Stimulated activated CD8-positive, alpha-beta memory T cell treated with anti-CD3 and anti-CD28 coated beads, Interleukin-15, amount 100 ng/mL, for 4 hours (primary cell): ENCODE measurements at places on chromosomes 11 and 22.

GRCh38 chr11:2533587-2534133 lies 88.9 kb downstream of the KCNQ1 start:
- DNase-seq, result no peak

- DNase-seq, result no peak
Measured at GRCh38 chr11:31050061-31050765, 319.3 kb downstream of the DCDC1 start.

- no peak for DNase-seq
Measured at GRCh38 chr11:109076870-109077269, 345.1 kb upstream of the C11orf87 start.

GRCh38 chr11:72683782-72684200 lies 9.6 kb upstream of the PDE2A start:
- peak; percentile 27 for DNase-seq

- DNase-seq, result no peak
Measured at GRCh38 chr11:83205608-83206185, 12.2 kb downstream of the ANKRD42 start.

GRCh38 chr11:59754494-59754858 lies 700 bp upstream of the STX3 start:
- no peak for DNase-seq

DNA sequence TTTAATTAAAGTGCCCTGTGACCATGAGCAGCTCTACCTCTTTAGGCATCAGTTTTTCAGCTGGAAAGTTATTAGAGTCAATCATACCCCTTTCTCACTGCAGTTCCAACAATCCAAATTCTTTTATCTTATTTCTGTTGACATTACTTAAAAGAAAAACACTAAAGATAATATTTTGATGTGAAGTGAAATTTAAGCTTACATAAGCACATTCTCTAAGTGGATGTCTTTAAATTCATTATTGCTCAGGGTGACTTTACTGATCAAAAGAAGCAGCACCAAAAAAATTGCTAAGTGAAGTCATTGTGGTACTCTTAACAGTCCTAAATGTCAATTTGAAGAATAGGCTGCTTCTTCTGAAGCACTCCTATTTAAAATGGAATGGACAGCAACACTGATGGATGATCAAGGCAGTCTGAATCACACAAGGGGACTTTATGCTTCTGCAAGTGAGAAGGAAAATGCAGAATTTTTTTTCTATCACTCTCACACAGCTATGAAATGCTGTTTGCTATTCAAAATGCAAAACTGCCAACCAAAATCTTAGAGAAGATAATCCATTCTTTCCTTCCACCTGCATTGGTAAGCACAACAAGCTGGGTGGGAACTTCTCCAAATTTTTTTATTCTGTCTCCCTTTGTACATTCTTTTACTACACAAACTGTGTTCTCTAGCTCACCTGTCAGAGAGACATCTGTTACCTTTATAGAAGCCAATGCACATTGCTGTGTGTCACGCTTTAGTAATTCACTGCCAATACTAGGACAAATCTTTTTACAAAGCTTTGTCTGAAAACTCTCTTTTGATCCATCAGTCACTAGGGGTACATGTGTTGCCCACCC lies 179.9 kb downstream of the GRIA4 start:
- no peak for DNase-seq

DNA sequence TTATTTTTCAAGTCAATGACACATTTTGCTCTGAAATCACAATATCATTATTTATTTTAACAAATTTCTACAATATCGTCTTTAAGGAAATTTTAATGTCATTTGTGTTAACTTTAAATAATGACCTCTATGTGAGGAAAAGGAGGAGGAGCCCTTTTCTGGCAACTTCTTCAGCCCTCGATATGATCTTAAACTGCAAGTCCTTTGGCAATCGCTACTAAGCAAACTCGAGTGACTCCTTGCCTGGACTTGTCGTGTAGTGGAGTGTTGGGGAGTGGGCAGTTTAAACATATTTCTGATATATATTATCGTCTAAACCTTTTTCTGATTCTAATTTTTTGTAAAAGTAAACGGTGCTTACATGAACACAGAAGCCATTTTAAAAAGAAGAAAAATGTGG lies 16.7 kb downstream of the ETS1 start:
- no peak for DNase-seq

GRCh38 chr11:85682330-85683305 lies 3.4 kb downstream of the CCDC89 start:
- DNase-seq, result peak; percentile 34

DNA sequence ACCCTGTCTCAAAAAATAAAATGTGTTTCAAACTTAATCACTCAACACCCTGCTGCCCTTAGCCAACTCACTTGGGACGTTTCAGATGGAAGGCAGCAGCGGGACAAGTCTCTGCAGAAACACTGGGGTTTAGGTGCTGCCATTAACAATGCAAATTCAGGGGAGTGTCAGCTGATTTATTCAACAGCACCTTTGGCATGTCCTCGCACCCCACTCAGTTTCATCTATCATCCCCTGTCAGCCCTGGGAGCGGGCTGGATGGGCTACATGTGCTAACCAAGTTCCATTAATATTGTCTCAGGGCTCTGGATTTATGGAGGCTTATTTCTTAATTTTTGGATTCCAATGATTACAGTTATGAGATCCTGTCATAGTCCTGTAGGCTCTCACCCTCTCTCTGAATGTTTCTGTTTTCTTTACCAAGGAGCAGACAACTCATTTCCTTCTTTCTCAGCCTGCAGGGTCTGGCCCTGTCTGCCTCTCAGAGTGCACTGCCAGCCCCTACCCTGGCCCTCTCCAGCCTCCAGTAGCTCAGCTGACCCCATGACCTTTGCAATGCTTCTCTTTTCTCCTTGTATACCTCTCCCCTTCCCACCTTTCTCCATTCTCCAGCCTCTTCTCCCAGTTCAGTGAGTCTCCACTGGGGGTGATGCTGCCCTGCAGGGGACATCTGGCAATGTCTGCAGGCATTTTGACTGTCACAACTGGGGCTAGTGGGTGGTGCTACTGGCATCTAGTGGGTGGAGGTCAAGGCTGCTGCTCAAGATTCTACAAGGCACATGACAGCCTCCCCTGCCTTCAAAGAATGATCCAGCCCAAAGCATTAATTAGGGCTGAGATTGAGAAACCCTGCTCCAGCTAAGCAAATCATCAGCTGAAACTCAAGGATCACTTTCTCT lies 79.0 kb downstream of the APIP start:
- no peak for DNase-seq

DNA sequence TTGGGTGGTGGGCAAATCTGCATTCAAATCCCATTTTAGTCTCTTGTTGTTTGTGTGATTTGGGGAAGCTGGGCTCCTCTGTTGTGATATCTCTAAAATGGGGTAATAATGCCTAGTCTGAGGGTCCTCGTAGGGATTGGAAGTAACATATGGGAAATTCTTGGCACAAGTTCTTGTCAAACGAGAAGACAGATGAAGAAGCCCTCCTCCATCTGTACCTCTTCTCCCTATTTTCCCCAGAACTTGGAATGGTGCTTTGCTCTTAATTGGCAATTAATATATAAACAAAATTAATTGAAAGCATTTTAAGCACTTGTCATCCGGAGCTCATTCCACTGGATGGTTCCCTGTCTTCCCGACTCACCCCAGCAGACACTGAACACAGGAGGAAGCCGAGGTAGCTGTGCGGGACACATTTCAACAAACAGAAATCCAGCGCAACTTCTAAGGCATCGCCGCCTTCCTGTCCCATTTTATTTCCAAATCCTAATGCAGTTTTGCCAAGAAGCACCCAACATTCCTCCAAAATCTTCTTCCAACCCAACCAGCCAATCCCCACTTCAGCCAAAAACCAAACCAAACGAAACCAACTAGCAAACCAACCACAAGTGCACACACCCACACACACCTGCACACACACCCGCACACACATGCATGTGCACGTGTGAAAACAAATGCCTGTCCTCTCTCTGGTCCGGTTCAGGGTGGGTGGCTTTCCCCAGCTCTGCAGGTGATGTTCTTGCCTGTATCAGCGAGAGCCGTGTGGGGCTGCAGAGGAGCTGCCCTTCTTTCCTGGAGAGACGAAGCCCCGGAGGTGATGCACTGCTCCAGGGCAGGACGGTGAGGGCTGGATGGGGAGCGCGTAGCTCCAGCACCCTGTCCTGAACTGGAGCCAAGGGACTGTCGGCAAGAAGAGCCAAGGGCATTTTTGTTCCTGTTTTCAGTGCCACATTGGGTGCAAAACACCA lies 100.8 kb upstream of the B3GAT1 start:
- no peak for DNase-seq

DNA sequence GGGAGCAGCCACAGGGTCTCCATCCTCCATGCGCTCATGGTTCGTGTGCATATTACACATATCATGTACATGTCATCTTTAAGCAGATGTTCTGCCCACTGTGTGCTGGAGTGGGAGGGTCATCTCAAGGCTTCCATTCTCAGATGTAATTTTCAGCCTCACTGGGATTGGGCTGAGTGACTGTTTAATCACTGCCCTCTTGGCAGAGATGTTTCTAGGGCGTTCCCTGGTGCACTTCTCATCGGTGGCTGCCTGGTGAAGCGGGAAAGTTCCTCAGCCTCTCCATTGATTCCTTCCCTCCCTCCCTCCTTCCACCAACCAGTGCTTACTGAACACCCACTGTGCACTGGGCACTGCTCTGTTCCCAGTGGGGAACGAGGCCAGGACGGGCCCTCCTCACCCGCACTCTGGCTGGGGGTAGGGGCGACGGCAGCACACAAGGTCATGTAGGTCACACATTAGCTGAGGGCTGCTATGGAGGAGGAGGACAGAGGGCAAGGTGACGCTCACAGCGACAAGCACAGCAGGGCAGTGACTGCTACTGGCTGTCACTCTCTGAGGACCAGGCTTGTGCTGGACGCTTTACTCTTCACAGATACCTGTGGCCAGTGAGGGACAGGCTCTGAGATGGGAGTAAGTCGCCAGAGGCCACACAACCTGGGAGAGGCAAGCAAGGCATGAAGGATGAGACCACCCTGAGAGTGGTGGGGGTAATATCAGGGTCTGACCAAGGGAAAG lies 22.9 kb downstream of the GNAZ start:
- no peak for DNase-seq

- no peak for DNase-seq
Measured at GRCh38 chr11:112627588-112628045, 333.6 kb upstream of the NCAM1 start.

DNA sequence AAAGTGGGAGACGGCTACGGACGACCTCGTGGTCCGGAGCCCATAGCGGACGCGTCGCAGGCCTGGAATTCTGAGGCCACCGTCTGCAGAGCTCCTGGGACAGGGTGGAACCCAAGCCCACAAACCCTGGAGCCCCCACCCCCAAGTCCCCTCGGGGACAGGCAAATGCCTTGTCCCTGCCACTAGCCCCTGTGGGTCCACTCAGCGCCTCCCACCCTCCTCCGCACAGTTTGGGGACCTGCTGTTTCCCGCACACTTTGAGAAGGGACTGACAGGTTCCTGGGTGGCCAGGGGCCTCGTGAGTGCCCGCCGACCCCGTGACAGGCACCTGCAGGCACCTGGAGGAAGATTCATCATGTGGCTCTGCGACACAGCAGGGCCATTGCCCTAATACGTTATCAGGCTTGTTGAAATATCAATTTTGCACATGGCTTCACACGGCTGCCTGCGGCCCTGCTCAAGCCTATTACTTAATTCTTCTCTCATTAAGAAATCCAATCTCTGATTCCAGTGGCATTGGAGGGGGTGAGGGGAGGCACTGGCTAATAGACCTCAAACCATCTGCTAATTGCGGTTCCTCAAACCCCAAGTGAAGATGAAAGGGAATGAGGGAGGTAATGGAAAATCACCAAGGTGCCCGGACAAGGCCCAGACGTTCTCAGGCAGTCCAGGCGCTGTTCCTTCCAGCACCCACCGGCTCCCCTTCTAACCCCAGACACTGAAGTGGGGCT lies 672.5 kb downstream of the BRD1 start:
- DNase-seq, result no peak

DNA sequence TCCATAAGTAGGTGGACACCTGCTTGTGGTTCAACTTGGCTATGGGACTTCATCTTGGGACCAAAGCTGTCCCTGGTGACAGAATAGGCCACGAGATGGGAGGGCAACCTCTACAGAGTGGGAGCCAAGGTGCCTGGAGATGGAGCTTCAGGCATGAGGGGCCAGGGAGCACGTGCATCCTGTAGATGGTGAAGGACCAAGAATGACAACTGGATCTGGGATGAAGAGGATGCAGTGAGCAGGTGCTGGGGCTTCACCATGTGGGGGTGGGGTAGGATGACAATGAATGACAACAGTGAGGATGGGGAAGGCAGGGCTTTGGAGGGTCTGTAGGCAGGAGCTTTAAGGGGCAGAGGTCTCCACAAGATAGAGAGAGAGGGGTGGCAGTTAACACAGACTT lies 372.0 kb upstream of the B3GAT1 start:
- no peak for DNase-seq

GRCh38 chr11:13786688-13787087 lies 118.2 kb downstream of the FAR1 start:
- DNase-seq, result no peak

- DNase-seq, result no peak
Measured at GRCh38 chr22:27163162-27164137, 506.1 kb downstream of the MIAT start.

DNA sequence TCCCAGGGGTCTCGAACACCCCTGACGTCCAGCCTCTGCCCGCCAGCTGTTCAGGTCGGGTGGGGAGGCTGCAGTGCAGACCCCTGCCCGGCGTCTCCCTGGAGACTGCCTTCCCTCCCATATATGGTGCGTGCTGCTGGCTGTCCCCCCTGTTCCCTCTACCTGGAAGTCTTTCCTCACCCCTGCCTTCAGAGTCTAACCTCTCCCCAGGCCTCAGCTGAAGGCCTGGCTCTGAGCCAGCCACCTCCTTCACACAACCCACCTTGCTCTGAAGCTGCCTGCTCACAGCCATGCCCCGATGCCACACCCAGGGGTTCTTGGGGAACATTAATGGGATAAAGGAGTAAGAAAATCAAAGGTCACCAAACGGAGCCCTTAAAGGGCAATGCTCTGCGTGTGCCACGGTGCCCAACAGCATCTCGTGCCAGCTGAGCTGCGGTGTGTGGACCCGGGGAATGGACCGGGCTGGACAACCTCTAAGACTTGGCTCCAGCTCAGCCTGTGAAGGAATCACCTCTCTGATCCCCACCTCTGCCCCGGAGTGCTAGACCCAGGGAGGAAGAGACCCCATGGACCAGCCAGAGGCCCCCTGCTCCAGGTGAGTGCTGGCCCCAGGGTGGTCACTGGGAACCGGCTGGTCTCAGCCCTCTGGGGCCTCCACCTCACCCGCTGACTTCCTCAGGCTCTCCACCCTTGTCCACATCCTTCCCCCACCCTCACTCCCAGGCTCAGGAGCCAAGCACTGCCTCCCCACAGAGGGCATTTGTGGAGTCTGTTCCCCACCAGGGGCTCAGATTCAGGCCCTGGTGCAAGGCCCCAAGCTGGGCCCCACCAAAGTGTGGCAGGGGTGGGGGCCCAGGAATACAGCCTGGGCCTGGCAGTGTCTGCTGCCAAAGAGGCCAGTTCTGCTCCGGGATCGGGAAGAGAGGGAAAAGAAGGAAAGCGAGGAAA lies at the start of gene NLRP6:
Gene NLRP6 (plus strand): TSS at position 407 of the 951 bp plus-strand sequence. CDS start 163 bp downstream, at position 570.
- DNase-seq, result no peak

- DNase-seq, result no peak
Measured at GRCh38 chr22:37610480-37611129, 2.0 kb downstream of the GGA1 start.

DNA sequence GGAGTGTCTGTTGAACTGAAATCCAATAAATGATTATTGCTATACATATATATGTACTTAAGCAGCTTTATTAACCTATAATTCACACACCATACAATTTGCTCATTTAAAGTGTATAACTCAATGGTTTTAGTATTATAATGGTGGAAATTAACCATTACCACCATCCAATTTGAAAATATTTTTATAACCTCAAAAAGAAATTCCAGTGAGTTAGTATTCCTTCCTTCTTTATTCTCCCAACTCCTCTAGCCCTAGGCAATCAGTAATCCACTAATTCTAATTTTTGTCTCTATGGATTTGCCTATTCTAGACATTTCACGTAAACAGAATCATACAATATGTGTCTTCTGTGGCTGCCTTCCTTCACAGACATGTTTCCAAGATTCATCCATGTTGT lies 64.8 kb downstream of the MAPK1 start:
- no peak for DNase-seq
